Stimulated activated CD8-positive, alpha-beta memory T cell treated with anti-CD3 and anti-CD28 coated beads, Interleukin-12 subunit alpha, Interleukin-12 subunit beta, amount 100 ng/mL, for 4 hours (primary cell): ENCODE measurements at places on chromosomes 1 and 21.

DNA sequence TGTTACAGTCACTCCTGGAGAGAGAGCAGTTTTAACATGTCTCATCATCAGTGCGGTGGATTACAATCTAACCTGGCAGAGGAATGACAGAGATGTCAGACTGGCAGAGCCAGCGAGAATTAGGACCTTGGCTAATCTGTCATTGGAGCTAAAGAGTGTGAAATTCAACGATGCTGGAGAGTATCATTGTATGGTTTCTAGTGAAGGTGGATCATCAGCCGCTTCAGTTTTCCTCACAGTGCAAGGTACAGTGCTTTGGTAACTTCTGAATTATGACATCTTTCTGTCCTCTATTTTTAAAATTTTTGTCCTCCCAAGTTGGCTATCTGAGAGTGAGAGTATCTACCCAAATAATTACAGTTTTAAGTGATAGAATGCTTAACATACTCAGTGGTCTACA is 199.4 kb downstream of the HMCN1 start:
- no peak for DNase-seq

GRCh38 chr1:222054416-222054815 is 312.5 kb upstream of the DUSP10 start:
- DNase-seq: no peak

GRCh38 chr21:46308431-46308830 is 15.2 kb downstream of the C21orf58 start:
- no peak for DNase-seq

GRCh38 chr1:241926141-241926540 is 31.4 kb upstream of the BECN2 start:
- DNase-seq: no peak

DNA sequence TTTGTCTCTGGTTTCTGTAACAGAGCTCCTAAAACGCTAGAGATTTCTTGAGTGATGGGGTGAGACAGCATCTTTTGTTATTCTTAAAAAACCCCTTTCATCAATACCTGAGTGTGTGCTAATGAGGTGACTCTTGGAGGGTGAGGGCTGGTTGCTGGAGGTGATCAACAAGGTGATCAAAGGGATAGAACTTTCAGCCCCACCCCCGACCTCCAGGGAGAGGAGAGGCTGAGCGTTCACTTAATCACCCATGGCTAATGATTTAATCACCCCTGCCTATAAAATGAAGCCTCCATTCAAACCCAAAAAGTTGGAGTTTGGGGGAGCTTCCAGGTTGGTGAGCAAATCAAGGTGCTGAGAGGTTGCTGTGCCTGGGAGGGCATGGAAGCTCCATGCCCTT is 175.4 kb downstream of the SLC35F3 start:
- DNase-seq: no peak

DNA sequence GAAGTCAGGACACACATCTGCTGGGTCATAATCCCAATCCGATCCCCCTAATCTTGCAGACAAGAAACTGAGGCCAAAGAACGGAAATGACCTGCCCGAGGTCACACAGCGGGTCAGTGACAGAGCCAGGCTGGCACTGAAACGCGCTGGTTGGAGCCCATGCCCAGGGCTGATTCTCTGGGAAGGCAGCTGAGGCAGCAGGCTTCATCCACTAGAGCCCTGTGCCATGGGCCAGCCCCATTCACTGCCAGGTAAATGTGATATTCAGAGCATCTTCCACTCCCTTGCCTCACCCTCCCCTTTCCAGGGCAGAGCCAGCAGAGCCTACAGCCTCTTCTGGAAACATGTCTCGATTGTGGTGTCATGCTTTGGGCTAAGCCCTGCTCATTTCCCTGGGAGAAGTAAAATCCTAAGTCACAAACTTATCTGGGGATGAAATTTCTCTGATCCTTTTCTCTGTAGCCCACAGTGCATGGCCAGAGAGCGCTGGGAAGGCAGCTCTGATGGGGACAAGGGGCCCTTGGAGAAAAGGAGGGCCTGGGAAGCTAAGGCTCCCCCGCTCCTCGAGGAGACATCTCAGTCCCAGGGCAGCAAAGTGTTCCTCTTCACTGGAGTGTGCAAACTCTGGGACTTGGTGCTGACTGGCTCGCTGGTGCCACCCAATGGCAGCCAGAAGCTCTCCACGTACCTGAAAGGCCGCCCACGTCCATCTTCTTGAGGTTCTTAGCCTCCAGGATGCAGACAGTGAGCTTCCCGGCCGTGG is 110.4 kb downstream of the SYT2 start:
- DNase-seq: no peak

DNA sequence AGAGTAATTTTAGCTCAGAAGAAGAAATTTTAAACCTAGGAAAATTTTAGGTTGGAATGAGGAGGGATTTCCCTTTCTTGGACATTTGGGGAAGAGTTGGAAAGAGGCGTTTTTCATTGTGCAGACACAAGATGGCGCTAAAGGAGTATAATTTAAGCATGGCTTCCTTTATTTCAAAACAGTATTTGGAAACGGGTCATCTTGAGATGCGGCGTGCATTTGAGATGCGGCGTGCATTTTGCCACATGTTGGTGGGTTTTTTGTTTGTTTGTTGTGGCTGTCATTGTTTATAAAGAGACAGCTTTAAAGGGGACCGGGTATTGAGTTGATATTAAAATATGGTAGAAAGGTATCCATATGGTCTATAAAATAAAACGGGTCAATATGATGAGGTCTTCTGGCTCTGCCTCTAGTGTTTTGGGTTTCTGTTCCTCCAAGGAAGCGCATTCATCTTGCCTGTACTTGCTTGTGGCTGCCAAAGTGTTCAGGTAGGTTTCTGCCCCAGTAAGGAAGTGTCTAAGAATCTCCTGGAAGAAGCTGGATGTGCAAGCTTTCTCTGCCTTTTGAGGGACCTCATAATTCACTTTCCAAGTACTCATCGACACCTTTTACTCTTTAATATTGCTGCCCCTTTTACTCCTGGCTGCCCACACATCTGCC is 210.3 kb downstream of the SLC35F3 start:
- no peak for DNase-seq
